Endothelial cell (in vitro differentiated cells): ENCODE measurements at places on chromosomes 7 and 10.

- DNase-seq = no peak
These were observed 7.8 kb downstream of the PHYH start for GRCh38 chr10:13291821-13292773.

GRCh38 chr7:4665661-4666060, 16.4 kb upstream of the FOXK1 start:
- no peak for DNase-seq

DNA sequence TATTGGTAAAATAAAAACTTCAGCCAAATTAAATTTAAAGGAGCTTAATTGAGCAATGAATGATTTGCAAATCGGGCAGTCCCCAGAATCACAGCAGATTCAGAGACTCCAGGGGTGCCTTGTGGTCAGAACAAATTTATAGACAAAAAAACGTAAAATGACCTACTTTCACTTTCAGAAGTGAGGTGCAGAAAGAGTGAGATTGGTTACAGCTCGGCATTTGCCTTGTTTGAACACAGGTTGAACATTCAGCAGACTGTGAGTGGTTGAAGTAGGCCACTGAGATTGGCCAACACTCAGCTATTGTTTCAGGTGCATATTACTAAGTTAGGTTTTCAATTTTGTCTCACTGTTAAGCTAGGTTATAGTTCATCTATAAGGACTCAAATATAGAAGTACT, 153.4 kb downstream of the BICC1 start:
- DNase-seq = no peak

GRCh38 chr7:137001041-137001440, 132.6 kb downstream of the CHRM2 start:
- DNase-seq = no peak

DNA sequence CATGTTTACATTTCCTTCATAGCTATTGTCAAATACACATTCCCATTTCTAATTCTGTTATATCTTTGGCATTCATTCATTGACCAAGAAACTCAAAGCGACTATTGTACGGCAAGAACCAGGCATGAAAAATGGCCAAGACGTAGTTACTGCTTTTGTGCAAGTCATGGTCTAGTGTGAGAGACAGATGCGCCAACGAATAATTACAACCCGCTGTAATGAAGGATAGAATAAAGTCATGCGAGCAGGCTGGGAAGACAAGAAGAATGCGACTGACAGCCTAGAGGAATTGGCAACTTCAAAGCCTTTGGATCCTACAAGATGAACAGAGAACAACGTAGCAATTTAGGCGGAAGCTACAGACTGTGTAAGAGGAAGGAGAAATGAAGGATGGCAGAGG, 221.2 kb downstream of the CALN1 start:
- DNase-seq = no peak

- no peak for DNase-seq
These were observed 47.9 kb upstream of the FEZF1 start for GRCh38 chr7:122352454-122352853.

DNA sequence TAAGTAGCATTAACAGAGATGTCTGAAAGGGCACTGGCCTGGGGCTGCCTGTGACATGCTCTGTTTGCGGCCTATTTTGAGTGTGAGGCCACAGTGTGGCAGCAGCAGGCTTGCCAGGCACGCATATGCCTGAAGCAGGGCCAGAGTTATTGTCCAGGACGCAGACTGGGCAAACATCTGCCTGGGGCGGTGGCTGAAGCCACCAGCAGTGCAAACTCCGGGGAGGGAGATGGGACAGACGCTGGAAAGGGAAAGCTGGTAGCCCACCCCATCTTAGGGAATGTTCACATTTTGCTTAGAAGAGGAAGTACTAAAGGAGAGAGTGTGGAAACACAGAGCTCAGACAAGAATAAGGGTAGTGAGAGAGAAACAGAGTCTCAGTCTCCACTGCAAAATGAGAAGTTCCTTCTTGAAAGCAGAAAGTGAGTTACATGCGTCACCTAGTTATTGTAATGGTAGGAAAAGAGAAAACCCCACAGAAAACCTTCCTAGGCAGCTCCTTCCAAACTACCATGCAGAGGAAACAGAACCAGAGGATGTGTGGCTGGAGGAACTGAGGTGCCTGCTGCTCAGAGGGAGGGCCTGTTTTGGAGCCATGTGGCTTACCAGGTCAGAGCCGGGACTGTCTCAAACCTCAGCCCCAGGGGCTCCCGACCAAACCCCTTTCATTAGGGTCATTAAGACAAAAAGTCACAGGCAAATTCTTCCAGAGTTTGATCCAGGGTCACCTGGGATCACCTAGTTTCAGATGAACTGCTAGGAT, 14.5 kb downstream of the AKR1B1 start:
- no peak for DNase-seq

DNA sequence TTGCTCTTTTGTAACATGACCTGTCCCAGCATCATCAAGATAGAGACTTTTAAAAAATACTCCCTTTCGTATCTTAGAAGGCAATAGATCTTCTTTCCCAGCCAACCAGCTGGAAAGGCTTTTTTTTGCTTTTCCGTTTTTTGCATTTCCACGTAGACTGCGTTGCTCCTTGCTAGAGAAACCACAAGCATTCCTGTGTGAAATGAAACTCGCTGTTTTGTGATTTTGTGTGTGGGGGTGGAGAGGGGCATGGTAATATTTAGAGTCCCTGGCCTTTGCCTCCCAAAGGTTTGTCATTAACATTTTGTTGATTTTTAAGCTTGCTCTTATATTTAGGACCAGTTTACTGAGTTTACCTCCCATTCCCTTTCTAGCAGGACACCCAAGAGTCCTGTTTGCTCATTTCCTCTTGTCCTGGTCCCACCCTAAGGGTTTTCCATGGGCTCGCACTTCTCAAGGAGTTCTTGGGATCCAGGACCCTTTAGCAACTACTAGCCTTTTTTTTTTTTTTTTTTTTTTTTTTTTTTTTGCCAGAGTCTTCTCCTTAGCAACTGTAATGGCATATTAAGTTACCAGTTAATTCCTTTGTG, 243.6 kb downstream of the BICC1 start:
- no peak for DNase-seq

DNA sequence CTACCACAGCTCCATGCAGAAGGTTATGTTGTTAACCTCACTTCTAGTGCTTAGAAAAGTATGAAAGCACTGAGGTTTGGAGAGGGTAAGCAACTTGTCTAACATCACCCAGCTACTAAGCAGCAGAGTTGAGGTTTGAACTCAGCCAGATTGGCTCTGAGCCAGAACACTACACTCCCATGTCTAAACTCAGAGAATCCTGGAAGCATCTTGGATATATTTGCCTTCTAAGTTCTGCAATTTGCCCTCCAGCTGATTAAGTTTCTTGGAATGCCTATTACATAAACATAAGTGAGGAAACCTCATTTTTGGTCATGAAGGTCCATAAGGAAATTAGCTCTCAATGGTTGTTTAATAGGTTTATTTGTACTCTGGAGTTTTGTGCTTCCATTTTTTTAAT, 78.1 kb upstream of the PHYHIPL start:
- DNase-seq = no peak

DNA sequence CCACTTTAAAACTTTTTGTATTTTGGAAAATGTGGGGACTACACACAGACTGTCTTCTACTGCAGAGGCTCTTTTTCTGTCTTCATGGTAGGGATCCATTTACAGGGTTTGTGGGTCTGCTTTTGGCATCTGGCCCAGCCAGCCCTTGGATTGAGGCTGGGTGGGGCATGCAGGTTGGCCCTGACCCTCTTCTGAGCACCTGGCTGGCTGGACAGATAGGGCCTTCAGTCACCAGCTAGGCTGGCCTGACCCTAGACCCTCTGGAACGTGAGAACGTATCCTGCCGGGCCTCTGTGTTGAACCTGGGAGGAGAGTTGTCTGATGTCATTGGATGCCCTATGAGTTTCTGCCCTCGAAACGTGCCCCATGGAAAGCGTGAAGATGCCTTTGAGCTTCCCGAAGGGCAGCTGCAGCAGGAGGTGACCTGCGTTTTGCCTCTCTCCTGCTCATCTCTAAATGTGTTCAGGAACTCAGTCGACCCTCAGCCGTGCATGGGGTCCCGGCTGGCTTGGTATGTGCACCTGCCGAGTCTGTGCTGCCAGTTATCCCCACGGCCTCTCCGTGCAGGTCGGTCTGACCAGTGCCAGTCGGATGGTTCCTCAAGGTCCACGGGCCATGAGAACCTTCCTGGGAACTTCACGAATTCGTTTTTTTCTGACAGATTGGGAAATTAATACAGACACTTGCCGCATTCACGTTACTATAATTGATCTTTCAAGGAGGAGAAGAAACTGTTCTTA, 74.9 kb downstream of the MGMT start:
- no peak for DNase-seq

DNA sequence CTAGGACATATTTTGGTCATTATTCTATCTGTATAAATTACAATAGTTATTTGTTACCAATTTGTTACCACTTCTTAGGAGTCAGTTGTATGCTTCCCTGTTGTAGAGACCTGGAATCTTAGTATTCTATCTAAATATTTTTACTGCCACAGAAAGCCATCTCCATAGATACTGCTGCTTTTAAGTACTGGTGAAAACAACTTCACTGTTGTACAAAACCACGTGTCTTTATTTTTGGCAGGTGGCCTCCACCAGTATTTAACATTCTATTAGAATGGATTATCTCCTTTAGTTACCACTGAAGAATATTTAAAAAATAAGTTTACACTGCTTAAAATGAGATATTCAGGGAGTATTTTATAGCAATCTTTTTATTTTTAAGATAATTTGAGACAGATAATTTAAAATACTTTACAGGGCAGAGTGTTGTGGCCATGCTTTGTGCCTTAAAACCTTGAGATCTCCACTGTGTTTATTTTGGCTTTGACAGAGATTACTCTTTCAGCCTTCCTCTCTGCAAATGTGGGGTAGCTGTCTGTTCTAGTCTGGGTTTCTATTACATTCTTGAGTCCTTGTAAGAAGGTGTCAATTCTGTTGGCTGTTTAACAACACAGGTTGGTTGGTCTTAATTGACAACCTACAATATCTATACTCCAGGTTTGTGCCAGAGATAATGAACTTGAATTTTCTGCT, 185.6 kb downstream of the LRRC4 start:
- DNase-seq = no peak

- no peak for DNase-seq
These were observed 102.1 kb upstream of the ANLN start for GRCh38 chr7:36287371-36288241.

- no peak for DNase-seq
These were observed 35.0 kb downstream of the CCDC146 start for GRCh38 chr7:77157446-77157845.

- no peak for DNase-seq
These were observed 85.2 kb upstream of the DNAAF5 start for GRCh38 chr7:641269-641671.

GRCh38 chr10:92265687-92266258, 25.1 kb downstream of the CPEB3 start:
- no peak for DNase-seq

- DNase-seq = no peak
These were observed 122.7 kb upstream of the PDSS1 start for GRCh38 chr10:26574783-26575182.

- no peak for DNase-seq
These were observed 397.6 kb upstream of the LRRN3 start for GRCh38 chr7:110693344-110693743.

- DNase-seq = no peak
These were observed 32.2 kb upstream of the AQP1 start for GRCh38 chr7:30879139-30880124.
